ENCODE measurements at places on chromosomes 1 and 21.
A peak's percentile ranks its signal among the peaks of the same experiment; 100 is the strongest.

DNA sequence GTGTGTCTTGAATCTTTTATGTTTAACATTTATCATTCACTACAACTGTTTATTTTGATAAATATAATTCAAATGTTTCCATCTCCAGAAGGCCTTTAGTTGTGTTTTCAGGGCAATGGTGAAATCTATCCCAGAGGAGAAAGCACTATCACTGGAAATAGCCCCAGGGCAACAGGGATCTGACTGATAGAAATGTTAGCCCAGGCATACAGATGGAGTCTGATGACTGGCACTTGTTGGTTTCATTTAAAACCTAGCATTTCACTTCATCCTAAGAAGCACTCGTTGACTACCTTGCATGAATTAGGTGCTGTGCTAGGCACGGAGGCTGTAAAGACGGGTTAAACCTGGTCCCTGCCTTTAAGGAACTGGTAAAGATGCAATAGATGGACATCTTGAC, 103.1 kb downstream of the C1orf21 start:
- DNase-seq, result no peak

GRCh38 chr1:23018661-23019093, 591 bp upstream of the KDM1A start:
- DNase-seq, result no peak

DNA sequence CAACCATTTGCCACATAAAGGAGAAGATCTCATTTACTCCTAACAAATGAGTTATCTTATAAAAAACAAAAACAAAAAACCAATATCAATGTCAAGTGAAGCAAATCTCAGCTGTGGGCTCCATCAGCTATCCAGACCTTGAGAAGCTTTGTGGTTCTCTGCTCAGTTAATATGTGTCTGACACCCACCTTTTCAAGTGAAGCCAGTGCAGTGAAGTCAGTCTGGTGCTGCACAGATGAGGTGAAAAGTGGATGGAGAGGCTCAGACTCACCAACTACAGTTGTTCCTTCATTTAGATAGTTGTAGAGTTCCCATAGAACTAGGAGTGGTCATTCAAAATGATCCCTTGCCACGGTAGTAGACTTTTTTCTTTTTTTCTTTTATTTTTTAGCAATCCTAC, 106.8 kb downstream of the NTNG1 start:
- DNase-seq, result no peak

GRCh38 chr1:230140221-230141020, 73.4 kb downstream of the GALNT2 start:
- peak; percentile 21 for DNase-seq

All from kidney capillary endothelial cell (primary cell).